ENCODE measurements at places on chromosomes 13 and 19.

- no peak for DNase-seq
Measured at GRCh38 chr19:50173127-50173526, 10.0 kb upstream of the IZUMO2 start.

DNA sequence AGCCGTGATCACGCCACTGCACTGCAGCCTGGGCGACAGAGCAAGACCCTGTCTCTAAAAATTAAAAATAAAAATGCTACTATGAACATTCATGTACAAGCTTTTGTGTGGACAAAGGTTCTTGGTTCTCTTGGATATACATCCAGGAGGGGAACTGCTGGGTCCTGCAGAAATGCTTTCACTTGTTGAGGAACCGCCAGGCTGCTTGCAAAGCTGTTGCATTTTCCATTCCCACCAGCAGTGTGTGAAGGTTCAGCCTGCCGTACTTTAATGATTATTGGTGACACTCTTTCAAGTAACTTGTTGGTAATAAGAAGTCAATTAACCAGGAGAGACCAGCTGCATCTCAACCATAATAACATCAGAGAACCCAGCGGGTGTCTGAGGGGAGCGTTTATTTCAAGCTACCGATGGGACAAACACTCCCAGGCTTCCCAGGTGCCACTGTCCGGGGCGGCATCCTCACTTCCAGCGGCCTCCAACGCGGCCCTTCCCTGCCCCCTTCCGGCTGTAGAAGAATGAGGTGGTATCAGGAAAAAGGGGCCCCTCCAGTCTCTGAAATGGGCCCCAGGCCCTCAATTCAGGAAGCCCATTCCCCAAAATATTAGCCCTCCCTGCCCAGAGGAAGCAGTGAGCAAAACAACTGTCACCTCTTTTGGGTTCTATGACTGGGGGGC lies 15.2 kb upstream of the PPP1R12C start:
- no peak for DNase-seq

- no peak for DNase-seq
Measured at GRCh38 chr19:32265995-32266394, 79.4 kb upstream of the ZNF507 start.

DNA sequence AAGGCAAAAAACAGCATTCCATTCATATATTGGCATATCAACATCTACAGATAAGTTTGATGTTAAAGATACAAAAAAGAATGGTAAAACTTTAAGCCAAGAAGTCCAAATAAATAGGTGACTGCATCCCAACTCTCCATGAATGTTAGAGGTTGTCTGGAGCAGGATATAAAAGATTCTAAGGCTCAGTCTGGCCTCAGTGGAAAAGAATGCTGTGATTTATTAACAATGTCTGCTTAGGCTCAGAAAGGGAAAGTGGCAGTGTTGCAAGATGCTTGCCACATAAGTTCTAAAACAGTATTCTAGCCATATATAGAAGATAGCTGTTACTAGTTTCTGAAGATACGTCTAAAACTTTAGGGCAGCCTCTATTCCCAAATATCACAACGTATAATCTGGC lies 179.8 kb upstream of the NBEA start:
- no peak for DNase-seq

DNA sequence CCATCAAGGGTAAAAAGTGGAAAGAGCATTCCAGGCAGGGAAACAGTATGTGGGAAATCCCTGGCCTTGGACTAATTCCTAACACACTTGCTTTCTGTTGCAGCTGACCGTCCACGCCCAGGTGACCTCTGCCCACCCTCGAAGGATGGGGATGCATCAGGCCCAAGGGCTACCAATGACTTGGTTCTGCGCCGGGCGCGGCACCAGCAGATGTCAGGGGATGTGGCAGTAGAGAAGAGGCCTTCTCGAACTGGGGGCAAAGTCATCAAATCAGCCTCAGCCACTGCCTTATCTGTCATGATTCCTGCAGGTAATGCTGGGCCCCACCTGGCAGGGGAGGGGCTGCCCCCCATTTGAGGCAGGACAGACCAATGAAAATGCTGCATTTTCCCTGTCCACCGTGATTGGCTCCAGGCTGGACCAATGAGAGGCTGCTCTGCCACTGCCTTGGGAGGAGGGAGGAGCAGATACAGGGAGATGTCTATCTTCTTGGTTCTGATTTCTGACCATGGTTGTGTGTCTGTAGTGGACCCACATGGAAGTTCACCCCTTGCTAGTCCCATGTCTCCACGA lies 12.6 kb downstream of the DNASE2 start:
- DNase-seq: no peak

DNA sequence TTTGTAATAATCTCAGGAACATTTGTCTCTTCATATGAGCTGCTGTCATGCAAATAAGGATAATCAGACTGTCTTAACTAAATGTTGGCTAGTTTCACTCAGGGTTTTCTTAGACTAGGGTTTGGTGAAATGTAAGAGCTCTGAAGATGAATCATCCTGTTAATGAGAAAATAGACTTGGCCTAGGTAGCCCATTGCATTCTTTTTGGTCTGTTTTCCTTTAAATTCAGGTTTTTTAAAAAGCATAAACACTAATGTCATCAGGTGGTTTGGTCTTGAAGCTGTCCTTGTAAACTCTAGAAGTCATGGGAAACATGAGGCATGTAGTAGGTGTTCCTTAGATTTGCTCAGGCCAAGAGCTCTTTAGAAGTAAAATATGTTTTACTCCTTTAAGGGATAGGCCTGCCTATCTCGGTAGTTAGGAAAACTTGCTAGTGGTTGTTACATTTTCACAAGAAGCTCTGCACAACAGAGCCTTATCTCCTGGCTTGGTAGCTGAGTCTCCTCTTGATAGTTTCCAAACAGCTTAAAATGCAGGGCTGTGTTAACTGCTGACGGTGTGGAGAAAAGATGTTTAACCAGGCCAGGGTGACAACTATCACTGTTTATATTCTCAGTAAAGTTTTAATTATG lies 62.0 kb upstream of the C1QTNF9B start:
- no peak for DNase-seq

- DNase-seq: no peak
Measured at GRCh38 chr13:99124794-99125316, 75.8 kb upstream of the UBAC2 start.

DNA sequence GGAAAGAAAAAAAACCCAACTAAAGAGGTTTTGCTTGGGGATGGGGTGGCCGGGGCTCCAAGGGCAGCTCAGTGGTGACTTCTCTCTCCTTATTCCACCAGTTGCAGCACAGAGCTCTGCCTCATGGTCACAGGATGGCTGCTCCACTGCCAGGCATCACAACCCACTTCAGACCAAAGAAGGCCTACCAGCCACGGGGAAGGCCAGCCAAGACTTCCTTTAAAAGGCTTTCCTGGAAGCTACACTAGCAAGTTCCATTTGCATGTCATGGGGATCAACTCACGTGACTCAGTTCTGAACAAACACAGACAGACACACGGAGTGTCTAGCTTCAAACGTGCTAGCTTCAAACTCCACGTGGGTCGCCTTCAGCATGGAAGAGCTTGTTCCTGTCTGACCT lies 13.2 kb upstream of the EIF3G start:
- DNase-seq: no peak

DNA sequence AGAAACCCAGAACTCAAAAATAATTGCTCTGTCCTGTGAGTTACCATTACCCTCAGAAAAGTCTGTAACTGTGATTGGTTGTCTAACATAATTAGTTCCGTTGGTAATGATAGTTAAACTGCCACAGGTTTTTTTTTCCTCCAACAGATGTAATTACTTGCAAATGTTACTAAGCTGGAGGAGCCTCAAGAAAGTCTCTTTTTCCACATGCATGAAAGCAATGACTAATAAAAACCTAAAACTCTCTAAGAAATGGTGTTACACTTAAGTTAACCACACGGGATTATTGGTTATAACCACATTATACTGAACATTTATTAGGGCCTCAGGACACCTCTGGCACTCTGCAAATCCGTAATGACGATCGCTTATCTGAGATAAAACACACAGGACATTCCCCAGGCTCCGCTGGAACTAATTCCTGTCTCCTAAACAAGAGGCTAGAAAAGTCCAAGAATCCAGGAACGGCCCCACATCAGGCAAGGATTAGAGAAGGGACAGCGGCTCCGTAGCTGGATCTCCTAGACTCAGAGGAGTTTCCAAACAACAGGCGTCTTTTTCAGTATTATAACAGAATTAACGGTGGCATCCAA lies 753 bp downstream of the ZNF235 start:
- no peak for DNase-seq

- DNase-seq: no peak
Measured at GRCh38 chr13:41616151-41616550, 158.8 kb downstream of the RGCC start.

DNA sequence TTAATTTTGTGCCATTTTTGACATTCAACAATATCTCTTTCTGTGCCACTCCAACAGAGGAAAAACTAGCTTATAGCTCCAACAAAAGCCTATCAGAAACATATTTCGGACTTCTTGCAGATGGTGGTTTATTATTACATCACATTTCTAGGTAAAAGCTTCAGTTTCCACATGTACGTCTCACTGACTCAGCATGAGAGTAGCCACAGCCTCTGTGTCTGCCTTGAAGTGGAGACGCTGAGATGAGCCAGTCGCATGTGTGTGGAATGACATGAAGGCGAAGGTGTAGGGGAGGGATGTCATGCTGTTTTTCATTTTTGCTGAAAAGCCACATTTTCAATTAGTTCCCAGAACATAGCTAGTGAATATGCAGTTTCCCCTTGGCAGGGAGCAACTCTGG lies 598.6 kb downstream of the EFNB2 start:
- DNase-seq: no peak

- no peak for DNase-seq
Measured at GRCh38 chr13:50587645-50588373, 255.7 kb downstream of the DLEU7 start.

DNA sequence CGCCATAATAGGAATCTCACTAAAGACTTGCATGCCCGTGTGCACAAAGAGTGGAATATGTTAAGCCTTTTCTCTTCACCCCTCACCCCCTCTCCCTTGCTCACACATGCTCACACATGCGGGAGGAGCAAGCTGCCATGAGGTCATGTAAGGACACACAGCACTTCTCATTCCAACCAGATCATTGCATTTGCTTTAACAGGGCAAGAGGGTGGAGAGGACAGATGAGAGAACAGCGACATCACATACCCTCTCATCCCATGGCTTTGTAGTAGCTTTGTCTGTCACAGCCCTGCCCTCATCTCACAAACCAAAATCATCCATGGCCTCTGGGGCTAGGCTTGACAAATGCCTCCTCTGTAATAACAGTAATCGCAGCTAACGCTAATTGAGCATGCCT lies 145.6 kb upstream of the FRY start:
- no peak for DNase-seq

DNA sequence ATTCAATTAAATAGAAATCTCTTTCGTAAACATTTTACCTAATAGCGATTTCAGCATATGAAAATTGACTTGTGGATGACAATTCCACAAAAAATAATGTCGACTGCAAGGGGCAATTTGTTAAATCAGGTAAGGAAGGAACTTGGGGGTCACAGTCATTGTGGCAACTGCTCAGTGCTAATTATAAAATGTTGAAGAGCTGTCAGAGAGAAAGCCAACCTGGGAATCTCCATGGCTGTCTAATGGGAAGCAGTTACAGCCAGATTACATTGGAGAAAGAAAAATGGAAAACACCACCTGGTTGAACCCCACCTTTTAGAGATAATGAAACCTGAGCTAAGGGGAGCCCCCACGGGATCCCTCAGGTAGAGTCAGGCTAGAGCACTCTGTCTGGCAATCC lies 373.9 kb downstream of the FOXO1 start:
- no peak for DNase-seq

DNA sequence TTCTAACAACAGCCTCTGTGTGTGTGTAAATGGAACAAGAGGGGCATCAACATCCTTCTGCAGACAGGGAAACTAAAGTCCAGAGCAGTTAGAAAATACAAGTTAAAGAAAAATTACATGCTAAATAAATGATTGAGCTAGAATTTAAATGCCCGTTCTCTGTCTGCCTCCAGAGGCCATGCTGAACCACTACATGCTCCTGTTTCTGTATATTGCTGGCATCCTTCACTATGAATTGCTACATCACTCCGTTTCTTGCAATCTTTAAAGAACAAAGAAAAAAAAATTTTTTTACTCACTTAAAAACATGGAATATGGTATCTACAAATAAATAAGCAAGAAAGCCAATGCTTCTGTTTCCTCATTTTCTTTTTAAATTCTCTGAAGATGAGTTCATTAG lies 47.9 kb downstream of the DCT start:
- no peak for DNase-seq

DNA sequence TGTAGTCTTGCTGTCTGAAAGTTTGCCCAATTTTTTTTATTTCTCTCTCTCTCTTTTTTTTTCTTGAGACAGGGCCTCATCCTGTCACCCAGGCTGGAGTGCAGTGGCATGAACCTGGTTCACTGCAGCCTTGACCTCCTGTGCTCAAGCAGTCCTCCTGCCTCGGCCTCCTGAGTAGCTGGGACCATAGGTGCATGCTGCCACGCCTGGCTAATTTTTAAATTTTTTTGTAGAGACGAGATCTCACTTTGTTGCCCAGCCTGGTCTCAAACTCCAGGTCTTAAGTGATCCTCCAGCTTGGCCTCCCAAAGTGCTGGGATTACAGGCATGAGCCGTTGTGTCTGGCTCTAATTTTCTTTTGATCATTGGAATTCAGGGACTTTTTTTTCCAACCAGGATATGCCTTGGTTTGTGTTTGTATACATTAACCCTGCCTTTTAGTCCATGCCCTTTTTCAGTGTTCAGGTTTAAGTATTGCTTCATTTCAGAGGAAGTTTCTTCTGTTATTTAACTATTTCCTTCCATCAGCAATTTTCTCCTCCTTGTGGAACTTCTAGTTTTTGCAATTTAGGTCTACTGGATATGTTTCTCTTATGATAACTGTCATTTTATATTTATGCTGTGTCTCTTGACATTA lies 201.4 kb downstream of the PCCA start:
- DNase-seq: no peak

GRCh38 chr13:31797154-31797775 lies 57.9 kb downstream of the RXFP2 start:
- DNase-seq: no peak

- DNase-seq: no peak
Measured at GRCh38 chr13:83048419-83048818, 833.9 kb downstream of the SLITRK1 start.

DNA sequence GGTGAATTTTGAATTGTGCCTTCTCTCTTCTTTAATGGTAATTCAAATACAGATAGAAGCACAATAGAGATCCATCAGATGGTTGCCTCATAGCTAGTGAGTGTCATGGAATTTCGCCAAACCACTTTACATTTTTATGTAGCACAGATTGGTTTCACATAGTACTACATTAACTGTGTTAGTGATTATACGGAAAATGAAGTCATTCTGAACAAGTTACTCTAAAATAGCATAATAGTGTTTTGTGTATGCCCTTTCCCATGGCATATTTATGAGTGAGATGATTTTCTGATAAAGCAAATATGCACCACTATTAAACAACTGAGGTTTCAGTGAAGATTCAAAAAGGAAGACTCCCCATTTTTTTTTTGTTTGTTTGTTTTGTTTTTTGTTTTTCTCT lies 1623.5 kb downstream of the PCDH9 start:
- no peak for DNase-seq

- no peak for DNase-seq
Measured at GRCh38 chr19:23774524-23774971, 15.9 kb upstream of the ZNF681 start.

GRCh38 chr13:23674795-23675640 lies 104.8 kb downstream of the TNFRSF19 start:
- DNase-seq: no peak

- no peak for DNase-seq
Measured at GRCh38 chr19:53813996-53814395, 10.1 kb downstream of the NLRP12 start.
